ENCODE measurements at places on chromosomes 5 and 9.
A peak's percentile ranks its signal among the peaks of the same experiment; 100 is the strongest.

DNA sequence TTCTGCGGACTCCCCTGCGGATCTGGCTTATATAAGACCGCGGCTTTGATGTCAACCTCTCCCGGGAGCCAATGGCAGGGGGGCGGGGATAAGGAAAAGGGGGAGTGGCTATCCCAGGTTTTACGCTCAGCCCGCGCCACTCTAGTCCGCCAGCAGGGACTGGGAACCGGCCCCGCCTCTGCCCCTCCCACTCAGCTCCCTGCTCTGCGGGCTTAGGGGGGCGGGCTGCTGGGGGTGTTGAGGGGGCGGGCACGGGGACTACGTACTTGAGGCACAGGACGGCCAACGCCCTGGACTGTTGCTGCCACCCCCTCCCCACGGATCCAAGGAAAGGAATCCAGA lies at the start of gene HAND1:
Gene HAND1, minus strand, starts transcription at position 4 of the 342 bp plus-strand sequence. CDS start 219 bp downstream, outside the sequence.
- DNase-seq, result no peak

GRCh38 chr9:2560180-2560579 lies 61.4 kb upstream of the VLDLR start:
- DNase-seq, result no peak

DNA sequence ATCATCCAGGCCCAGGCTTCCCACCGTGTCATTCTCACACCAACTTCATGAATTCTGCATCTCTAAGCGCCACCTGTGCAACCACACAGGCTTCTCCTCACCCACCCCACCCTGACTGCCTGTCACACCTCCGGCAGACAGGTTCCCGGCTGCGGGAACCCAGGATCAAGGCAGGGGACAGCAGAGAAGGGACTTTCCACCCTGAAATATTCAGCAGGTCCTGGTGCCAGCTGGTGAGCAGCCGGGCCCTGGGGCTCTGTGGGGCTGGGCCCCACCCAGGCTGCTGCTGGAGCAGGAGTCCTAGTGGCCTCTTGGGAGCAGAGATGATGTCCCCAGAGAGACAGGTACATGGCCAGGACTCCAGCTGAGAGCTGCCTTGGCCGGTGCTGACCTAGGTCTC lies 12.7 kb downstream of the ANXA6 start:
- no peak for DNase-seq

GRCh38 chr5:122078116-122079110 lies at the start of gene LOX:
Gene LOX (minus strand): TSS chr5:122078259. CDS start chr5:122077985, 274 bp downstream.
- DNase-seq, result peak; percentile 83

DNA sequence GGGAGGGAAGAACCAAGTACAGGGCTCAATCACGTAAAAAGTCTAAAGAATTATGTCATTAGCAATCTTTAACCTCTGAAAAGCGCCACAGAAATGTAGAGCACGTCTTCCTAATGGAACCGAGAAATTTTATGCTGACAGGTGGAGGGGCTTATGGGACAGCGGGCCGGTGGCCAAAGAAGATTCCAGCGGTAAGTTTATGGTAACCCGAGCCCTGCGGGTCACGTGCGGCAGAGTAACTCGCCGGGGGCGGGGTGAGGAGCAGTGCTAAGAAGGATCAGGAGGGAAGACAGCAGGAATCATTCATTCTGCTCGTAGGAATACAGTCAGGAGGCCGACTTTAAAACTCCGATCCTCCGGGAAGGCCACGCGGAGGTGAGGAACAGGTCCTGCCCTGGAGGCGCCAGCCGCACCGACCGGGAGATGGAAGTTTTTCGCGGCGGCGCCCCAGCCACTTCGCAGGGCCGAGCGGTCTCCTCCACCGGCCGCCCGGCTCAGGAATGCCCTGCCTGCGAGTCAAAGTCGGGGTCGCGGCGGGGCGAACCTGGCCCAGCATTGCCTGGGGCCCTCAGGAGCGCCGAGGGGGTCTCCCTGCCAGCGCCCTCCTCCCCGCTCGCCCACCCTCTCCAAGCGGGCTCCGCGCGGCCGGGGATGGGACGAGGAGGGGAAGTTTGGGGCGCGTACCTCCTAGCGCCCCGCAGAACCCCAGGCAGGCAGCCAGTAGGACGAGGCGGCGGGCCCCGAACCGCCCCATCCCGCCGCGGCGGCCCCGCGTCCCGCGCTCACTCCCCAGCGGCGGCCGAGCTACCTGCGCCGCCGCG lies 101.8 kb downstream of the ESM1 start:
- DNase-seq, result no peak

GRCh38 chr9:127735530-127736185 lies 564 bp upstream of the TOR2A start:
- DNase-seq, result no peak

DNA sequence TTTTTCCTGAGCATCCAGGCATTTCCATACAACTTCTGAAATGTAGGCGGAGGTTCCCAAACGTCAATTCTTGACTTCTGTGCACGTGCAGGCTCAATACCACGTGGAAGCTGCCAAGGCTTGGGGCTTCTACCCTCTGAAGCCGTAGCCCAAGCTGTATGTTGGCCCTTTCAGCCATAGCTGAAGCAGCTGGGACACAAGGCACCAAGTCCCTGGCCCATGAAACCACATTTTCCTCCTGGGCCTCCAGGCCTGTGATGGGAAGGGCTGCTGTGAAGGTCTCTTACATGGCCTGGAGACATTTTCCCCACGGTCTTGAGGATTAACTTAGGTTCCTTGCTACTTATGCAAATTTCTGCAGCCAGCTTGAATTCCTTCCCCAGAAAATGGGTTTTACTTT lies 103.6 kb downstream of the NREP start:
- DNase-seq, result no peak

DNA sequence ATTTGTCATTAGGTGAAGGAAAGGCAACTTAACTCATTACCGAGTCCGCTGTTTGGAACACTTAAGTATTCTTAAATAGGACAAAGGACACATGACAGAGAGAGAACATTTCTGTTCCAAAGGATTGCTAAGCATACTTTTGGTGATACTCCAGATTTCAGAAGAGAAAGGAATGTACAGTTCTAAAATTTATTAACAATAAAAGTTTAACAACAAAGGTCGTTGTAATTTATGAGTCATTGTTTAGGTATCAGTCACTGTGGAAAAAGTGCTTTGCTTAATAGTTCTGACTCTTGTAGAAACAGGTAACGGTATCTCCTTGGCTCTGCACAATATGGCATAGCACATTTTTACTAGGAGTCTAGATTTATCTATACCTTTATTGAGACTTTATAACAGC lies 36.3 kb upstream of the PAM start:
- DNase-seq, result no peak

DNA sequence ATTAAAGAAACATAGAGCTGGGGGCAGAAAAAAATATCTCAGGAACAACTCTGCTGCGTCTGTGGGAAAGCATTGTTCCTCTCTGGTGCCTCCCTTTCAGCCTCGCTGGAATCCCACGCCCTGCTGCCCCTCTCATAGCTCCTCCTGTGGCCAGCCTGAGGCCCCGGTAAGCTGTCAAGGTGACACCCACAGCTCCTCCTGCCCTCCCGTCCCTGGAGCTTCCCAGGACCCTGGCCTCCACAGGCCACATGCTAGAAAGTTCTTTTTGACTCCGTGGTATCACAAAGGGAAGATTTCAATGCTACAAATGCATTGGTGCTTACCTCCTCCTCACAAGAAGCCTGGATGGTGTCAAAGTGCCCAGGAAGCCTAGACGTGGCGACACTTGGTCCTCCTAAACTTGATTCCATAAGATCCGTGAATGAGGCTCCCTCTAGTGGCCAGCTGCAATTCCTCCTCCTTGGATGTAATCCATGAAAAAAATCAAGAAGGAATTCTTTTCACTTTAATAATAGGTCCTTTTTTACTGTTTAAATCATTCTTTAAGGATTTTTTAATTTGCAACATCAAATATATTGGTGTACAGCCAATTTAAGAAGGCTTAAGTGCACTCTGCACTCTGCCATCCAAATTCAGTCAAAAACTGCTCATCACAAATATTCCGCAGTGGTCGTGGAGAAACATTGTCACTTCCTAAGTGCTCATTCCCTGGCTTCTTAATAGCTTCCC lies 104.9 kb downstream of the CFAP90 start:
- DNase-seq, result peak; percentile 20

GRCh38 chr9:113417370-113417769 lies 6.8 kb downstream of the C9orf43 start:
- no peak for DNase-seq

DNA sequence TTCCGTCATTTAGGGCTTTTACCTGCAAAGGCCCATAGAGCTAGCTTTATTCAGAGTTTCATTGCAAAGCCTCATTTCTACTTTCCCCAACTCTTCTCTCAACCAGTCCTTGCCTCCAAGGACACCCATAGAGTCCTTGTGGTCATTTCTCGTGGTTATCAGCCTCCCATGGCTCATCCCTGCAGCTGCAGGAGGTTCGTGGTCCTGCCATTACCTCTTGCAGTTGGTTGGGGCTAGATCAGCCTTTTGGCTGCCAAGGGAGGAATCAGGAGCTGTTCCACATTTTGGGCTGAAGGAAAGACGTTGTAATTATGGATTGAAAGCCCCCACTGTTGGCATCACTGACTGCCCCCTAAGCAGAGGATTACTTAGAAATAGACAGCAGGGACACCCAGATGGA lies 231.0 kb downstream of the MAN2A1 start:
- no peak for DNase-seq

DNA sequence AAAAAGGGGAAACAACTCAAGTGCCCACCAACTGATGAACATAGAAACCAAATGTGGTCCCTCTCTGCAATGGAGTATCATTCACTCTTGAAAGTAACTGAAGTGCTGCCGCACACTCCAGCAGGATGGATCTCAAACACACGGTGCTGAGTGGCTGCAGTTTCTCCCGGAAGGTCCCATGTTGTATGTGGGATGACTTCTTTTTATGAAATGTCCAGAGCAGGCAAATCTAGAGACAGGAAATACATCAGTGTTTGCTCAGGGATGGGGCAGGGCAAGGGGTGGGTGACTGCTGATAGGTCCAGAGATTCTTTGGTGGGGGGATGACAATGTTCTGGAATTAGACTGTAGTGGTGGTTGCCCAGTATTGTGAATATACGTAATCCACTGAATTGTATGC lies 89.9 kb upstream of the ADAMTS2 start:
- no peak for DNase-seq

GRCh38 chr5:43572357-43572756 lies 15.5 kb upstream of the PAIP1 start:
- DNase-seq, result no peak

Measured in HS-27A (cell line).